ENCODE measurements at places on chromosomes 13 and 19.

- no peak for DNase-seq
These were observed at the start of gene TMEM190 for GRCh38 chr19:55376241-55376933. TMEM190 (plus strand) TSS chr19:55376826; CDS start chr19:55376854, 28 bp downstream.

DNA sequence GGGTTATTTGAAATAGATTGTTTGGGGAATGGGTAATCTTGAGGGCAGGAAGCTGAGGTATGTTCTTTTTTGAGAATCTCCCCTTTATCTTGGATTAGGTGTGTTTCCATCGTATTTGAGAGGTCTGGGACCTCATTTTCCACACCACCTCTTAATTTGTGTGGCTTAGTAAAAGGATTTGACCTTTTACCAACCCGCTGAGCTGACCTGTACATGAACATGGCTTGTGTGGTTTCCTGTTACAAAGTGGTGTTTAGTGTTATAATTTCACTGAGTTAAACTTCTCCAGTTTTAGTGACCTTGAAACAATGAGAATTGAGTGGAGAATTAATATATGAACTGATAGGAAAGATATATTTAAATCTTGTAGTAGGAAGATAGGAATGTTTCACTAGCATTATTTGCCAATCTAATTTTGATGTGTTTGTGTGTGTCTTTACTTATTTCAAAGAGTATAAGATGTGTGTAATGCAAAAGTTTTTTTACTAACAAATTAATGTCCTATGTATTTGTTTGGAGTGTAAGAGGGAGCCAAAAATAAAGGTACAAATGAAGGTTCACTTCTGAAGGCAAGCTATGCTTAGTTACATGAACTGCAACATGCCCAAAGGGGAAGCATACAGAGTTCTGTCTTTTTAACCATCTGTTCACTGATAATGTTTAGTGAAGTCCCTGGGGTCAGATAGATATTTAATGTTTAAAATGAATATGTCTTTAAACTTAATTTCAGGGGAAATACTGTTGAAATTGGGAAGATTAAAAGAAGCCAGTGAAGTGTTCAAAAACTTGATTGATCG lies 17.1 kb downstream of the NAA16 start:
- DNase-seq = no peak

DNA sequence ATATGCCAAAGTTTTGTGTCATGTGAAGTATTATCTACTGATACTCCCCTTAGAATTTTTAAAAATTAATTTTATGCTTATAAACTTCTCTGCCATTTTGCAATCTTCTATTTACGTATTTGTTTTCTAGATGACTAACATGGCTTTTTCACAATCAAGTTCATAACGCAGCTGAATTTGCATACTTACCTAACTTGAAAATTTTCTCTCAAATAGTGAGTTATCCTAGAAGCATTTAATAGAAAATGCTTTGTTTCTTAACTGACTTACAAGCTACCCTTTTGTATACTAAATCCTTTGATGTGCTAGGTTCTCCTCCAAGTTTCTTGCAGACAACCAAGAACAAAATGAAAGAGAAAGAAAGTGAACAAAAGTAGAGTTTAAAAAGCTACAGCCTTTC lies 683.5 kb downstream of the LIG4 start:
- DNase-seq = no peak

DNA sequence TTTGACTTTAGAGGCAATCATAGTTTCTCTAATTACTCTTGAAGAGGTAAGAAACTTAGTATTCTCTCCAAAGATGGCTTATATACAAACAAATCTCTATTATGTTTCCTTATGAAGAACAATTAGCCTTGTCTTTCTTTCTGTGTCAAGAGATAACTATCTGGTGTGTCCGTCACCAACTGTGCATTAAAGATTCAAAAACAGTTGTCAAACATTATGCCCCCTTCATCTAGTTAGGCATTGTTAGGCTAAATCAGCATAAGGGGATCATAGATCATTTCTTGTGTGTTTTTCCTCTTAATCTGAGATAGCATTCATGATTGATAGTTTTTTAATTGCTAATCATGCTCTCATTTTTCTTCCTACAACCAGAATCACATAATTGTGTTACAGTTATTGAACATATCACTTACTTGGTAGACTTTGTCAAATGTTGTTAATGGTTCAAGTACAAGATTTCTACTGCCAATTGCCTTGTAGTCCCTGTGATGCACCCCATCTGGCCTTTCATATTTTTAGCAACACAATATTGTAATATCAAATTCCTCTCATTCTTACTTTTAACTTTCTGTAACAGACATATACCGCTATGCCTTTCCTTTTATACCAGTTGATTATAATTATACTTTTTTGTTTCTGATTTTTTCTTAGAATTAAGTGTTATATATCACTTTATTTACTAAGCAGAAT lies 612.7 kb downstream of the SLITRK6 start:
- no peak for DNase-seq

- no peak for DNase-seq
These were observed 2280.4 kb upstream of the PCDH20 start for GRCh38 chr13:63696055-63696454.

- no peak for DNase-seq
These were observed 1.8 kb downstream of the KATNAL1 start for GRCh38 chr13:30305456-30305970.

DNA sequence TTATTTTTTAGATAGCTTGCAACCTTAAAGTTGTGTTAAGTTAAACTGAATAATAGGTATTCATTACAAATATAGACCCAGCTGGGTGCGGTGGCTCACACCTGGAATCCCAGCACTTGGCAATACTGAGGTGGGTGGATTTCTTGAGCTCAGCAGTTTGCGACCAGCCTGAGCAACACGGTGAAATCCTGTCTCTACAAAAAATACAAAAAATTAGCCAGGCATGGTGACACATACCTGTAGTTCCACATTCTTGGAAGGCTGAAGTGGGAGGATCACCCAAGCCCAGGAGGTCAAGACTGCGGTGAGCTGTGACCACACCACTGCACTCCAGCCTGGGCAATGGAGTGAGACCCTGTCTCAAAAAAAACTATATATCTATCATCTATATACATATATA lies 386.5 kb downstream of the PCDH17 start:
- DNase-seq = no peak
